Caco-2 (cell line): ENCODE measurements at places on chromosomes 12 and 14. TPM values are rescaled to one million over a fixed set of nuclear protein-coding genes. Genes with fewer than 3 reads are reported as not detected.

DNA sequence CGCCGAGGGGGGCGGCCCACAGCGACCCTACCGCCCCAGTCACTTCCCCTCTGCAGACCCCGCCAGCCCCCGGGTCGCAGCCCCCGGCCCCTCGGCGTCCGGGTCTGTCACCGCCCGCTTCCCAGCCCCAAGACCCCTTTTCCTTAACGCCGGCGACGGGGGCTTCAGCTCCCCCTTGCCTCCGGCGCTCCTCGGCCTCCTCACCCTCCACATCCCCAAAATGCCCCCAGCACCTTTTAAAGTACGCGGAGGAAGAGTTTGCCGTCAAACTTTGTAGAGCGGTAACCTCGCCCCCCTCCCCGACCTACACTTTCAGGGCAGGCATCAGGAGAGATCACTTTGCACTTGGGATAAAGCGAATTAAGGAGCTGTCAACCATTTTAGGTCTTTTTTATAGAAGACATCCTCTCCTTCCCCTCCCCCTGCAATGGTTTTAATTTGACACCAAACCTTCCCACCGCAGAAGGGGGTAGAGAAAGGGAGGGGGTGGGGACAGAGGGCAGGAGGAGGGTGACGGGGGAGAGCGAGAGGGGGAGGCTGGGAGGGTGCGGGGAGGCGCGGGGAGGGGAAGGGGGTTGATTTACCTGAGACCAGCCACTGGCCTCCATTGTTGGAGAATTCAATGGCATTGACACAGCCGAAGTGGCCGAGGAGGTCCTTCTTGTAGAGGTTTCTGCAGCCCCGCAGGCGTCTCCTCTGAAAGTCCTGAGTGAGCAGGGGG is 578 bp downstream of the DCAF5 start:
- H3K4me1 ChIP-seq, result 0 out of 2 replicates have a peak, but pooled peaks cover 14% of the 10 kb centered on the region
- peak; percentile 39 for DNase-seq
- H3K36me3 ChIP-seq, result no peaks in the 10 kb centered on the region
- peak overlapping the region; percentile 87 for H3K27ac ChIP-seq

DNA sequence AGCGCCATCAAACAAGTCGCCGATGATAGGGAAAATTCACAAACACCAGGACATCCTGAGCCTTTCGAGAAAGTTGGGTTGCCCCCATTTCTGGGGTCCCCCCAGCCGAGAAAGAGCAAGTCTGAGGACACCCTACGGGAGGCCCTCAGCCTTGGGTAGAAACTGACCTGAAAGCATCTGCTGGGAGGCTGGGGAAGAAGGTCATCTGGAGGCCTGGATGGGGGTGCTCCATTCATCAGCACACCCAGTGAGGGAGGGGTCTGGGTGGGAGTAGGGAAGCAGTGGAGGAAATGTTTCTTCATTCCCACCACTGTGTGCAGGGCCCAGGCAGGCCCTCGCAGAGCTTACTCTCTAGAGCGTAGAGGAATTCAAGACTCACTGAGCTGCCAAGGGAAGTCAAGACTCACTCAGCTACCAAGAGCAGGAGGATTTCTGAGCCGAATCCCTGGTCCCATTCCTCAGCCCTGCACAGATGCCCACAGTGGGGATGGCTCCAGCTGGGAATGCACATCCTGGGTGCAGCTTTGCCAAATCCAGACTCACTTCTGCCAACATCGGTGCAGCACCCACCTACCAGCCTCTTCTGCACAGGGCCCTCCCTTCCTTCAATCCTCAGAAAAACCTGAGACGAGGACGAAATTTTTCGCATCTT is 38.1 kb downstream of the DIO3 start:
- H3K27ac ChIP-seq, result no peak overlapping the region
- H3K27me3 ChIP-seq, result no peaks in the 10 kb centered on the region
- H3K4me3 ChIP-seq, result no peak overlapping the region
- H3K36me3 ChIP-seq, result no peaks in the 10 kb centered on the region
- no peaks in the 10 kb centered on the region for H3K4me1 ChIP-seq

GRCh38 chr14:98754343-98755020 is 517.5 kb downstream of the BCL11B start:
- H3K27ac ChIP-seq, result no peak overlapping the region
- no peaks in the 10 kb centered on the region for H3K36me3 ChIP-seq
- no peaks in the 10 kb centered on the region for H3K4me1 ChIP-seq
- H3K4me3 ChIP-seq, result no peak overlapping the region

DNA sequence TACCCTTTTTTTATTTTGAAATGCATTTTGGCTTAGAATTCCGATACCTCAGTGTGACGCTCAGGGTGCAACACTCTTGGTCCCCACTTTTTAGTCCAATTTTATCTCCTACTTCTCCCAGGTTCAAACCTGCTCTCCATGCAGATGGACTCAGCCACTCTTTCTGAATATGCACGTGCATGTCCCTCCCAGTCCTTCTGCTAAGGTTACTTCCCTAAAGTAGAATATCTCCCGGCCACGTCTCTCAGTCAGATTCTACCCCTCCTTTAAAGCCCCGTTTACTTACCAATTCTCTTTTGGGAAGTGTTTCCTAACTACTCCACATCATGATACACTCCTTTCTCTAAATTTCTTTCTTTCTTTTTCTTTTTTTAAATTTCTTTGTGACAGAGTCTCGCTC is 15.5 kb upstream of the PARP11 start:
- H3K27me3 ChIP-seq, result no peaks in the 10 kb centered on the region
- H3K36me3 ChIP-seq, result no peaks in the 10 kb centered on the region
- H3K4me3 ChIP-seq, result no peak overlapping the region
- no peak for DNase-seq
- H3K27ac ChIP-seq, result no peak overlapping the region

The UNC79 gene
- total RNA-seq, result 0.07 and 0.14 TPM in 2 replicates
